ENCODE measurements at places on chromosomes 1 and 21.

- no peak for DNase-seq
- H3K27me3 ChIP-seq = no peaks in the 10 kb centered on the region
- H3K4me1 ChIP-seq = peaks cover 6% of the 10 kb centered on the region
- H3K4me3 ChIP-seq = no peak overlapping the region
- H3K36me3 ChIP-seq = peaks cover 24% of the 10 kb centered on the region
- no peak overlapping the region for H3K27ac ChIP-seq
Observed at GRCh38 chr1:86739648-86740509, 35.5 kb downstream of the SH3GLB1 start.

GRCh38 chr21:44846485-44847260, 26.8 kb downstream of the PTTG1IP start:
- peaks cover 13% of the 10 kb centered on the region for H3K4me1 ChIP-seq
- peak overlapping the region; percentile 34 for H3K4me3 ChIP-seq
- H3K27me3 ChIP-seq = peaks cover 3% of the 10 kb centered on the region
- H3K27ac ChIP-seq = peak overlapping the region; percentile 45
- peaks cover 5% of the 10 kb centered on the region for H3K36me3 ChIP-seq

GRCh38 chr1:214587165-214587564, 15.8 kb upstream of the CENPF start:
- no peak overlapping the region for H3K27ac ChIP-seq
- H3K27me3 ChIP-seq = peaks cover 35% of the 10 kb centered on the region
- no peak for DNase-seq
- no peaks in the 10 kb centered on the region for H3K36me3 ChIP-seq
- H3K4me3 ChIP-seq = no peak overlapping the region

- H3K4me3 ChIP-seq = no peak overlapping the region
- H3K27me3 ChIP-seq = peaks cover 6% of the 10 kb centered on the region
- no peak overlapping the region for H3K27ac ChIP-seq
- H3K4me1 ChIP-seq = no peaks in the 10 kb centered on the region
- H3K36me3 ChIP-seq = no peaks in the 10 kb centered on the region
Observed at GRCh38 chr1:110216844-110217444, 6.8 kb downstream of the KCNC4 start.

DNA sequence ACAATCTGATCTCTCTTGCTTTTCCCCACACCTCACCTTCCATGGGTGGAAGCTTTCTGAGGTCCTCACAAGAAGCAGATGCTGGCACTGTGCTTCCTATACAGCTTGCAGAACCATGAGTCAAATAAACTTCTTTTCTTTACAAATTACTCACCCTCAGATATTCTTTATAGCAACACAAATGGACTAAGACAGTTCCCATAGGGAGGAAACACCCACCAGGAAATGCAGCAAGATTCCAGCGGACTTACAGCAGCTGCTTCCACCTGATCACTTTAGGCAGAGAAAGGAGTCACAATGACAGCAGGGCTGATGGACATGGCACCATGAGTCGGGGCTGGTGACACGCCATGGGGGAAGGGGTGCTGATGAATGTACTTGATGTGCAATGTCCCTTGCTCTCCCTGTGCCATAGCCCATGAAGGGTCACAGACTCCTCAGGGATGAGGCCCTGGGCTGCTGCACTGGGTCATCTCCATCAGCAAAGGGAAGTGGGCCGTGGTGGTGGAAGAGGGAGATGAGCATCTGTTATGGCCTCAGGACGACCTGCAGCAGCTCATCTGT, 53.9 kb downstream of the PRSS38 start:
- H3K27ac ChIP-seq = no peak overlapping the region
- peaks cover 17% of the 10 kb centered on the region for H3K4me1 ChIP-seq
- peaks cover 15% of the 10 kb centered on the region for H3K36me3 ChIP-seq
- no peak overlapping the region for H3K4me3 ChIP-seq
- H3K27me3 ChIP-seq = peaks cover 23% of the 10 kb centered on the region

DNA sequence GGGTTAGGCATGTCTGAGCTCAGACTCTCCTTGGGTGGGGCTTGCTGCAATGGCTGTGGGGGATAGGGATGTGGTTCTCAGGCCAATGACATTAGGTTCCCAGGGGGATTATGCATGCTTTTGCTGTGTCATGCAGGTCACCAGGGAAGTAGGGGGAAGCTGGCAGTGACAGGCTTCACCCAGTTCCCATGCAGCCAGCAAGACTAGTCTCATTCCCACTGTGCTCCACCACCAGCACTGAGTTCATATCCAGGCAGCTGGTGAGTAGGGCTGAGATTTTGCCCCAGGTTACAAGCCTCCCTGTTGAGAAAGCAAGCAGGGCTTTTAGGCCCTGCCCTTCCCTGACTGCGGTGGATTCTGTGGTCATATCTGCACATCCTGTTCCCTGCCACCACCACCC, 32.1 kb upstream of the PLA2G5 start:
- H3K27ac ChIP-seq = no peak overlapping the region
- peak overlapping the region; percentile 8 for H3K4me3 ChIP-seq
- no peak for DNase-seq
- peaks cover 28% of the 10 kb centered on the region for H3K36me3 ChIP-seq
- peaks cover 8% of the 10 kb centered on the region for H3K4me1 ChIP-seq

GRCh38 chr1:210739627-210740026, 394.3 kb downstream of the KCNH1 start:
- peaks cover 38% of the 10 kb centered on the region for H3K27me3 ChIP-seq
- H3K4me1 ChIP-seq = no peaks in the 10 kb centered on the region
- no peak overlapping the region for H3K27ac ChIP-seq
- no peak for DNase-seq
- H3K4me3 ChIP-seq = no peak overlapping the region

GRCh38 chr21:15441992-15442391, 287.8 kb upstream of the USP25 start:
- no peak overlapping the region for H3K4me3 ChIP-seq
- no peak overlapping the region for H3K27ac ChIP-seq
- no peak for DNase-seq
- no peaks in the 10 kb centered on the region for H3K27me3 ChIP-seq
- H3K36me3 ChIP-seq = no peaks in the 10 kb centered on the region
- H3K4me1 ChIP-seq = peaks cover 4% of the 10 kb centered on the region

DNA sequence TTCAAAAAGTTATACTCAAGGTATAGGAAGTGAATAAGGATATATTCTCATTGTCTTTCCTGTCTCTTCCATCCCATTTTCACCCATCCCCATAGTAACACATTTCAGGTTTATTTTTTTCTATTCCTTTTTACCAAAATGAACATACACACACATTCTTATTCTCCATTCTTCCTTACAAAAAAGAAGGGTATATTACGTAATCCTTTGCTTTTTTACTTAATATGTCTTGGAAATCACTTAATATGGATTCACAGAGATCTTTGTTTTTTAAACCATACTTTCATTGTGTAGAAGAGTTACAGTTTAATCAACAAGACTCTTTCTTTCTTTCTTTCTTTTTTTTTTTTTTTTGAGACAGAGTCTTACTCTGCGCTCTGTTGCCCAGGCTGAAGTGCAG, 128.2 kb upstream of the BMP8A start:
- H3K36me3 ChIP-seq = peaks cover 34% of the 10 kb centered on the region
- no peaks in the 10 kb centered on the region for H3K27me3 ChIP-seq
- no peaks in the 10 kb centered on the region for H3K4me1 ChIP-seq
- peak overlapping the region; percentile 55 for H3K27ac ChIP-seq

- DNase-seq = no peak
- no peaks in the 10 kb centered on the region for H3K36me3 ChIP-seq
- no peak overlapping the region for H3K27ac ChIP-seq
- peaks cover 3% of the 10 kb centered on the region for H3K4me1 ChIP-seq
- no peaks in the 10 kb centered on the region for H3K27me3 ChIP-seq
Observed at GRCh38 chr1:96820107-96820506, 98.5 kb downstream of the PTBP2 start.

DNA sequence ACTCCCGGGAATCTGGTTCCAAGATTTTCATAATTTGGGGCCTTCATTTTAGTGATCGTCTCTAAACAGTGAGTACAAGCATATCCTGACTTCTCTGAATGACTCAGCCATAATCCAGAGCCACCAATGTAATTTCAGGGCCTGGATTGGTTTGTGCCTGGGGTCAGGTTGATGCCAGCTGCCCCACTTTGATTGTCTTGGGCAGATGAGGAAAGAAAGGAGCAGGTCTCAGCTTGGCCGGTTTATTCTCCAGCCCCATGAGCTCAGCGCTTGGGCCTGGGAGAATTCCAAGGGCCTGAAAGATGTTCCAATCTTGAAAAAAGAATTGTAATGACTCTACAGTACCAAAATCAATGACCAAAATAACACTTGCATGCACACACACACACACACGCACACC, 71.2 kb upstream of the ECE1 start:
- no peaks in the 10 kb centered on the region for H3K36me3 ChIP-seq
- no peak overlapping the region for H3K27ac ChIP-seq
- DNase-seq = no peak
- H3K4me1 ChIP-seq = no peaks in the 10 kb centered on the region
- no peak overlapping the region for H3K4me3 ChIP-seq
- no peaks in the 10 kb centered on the region for H3K27me3 ChIP-seq

DNA sequence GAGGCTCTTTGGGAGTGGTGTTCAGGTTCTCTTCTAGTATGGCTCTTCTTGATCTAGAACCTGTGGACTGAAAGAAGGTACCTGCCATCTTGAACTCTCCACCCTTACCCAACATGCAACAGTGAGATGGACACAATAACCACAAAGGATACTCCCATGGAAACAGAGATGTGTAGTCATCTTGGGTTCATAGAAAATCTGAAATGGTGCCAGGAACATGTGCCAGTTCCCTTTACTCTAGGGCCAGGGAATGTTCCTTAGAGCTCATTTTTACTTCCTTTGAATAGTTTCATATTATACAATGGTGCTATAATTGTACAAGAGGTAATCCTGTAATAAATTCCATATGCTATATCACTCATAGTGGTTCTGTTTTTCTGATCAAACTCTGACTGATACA, 13.2 kb upstream of the SCYL3 start:
- H3K36me3 ChIP-seq = no peaks in the 10 kb centered on the region
- DNase-seq = no peak
- H3K4me3 ChIP-seq = no peak overlapping the region
- H3K4me1 ChIP-seq = peaks cover 21% of the 10 kb centered on the region

Data from natural killer cell treated with Interleukin-12 subunit alpha and Interleukin-12 subunit beta and Interleukin-15 and Interleukin-18, amount 100 ng/mL, for 72 hours (primary cell).